ENCODE measurements at places on chromosomes 11 and 22.

- DNase-seq: no peak
Measured at GRCh38 chr22:27668828-27669797, 132.4 kb downstream of the MN1 start.

DNA sequence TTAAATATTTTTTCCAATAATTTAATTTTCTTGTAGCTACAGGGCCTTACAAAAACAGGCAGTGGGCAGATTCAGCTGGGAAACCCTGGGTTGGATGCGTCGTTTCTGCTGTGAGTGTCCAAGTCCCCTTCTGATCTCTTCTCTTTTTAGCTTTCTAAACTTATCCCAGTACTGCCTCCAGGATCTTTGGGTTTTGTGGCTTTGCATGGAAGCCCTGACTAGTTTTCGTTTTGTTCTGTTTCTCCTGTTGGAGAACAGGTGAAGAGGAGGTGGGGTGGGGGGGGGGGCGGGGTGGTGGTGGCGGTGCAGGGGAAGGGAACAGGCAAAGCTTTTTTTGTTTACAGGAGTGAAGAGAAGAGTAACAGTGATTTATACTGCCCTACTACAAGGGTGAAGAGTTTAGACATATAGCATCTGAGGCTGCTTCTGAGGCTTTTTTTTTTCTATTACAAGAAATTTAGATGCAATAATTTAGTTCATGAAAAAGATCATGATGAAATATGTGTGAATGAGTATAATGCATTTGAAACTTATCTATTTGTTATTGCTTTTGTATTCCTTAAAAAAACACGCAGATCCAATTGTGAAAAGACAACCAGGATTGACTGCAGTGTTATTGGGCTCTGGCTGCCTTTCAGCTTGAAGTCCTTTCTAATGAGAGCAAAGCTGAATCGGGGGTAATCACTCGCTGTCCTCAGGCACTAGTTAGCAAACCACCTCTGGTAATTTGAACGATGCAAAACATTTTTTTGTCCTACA lies 142.9 kb downstream of the NCAM1 start:
- DNase-seq: peak; percentile 34

GRCh38 chr22:47092896-47093311 lies 330.5 kb downstream of the TBC1D22A start:
- no peak for DNase-seq

DNA sequence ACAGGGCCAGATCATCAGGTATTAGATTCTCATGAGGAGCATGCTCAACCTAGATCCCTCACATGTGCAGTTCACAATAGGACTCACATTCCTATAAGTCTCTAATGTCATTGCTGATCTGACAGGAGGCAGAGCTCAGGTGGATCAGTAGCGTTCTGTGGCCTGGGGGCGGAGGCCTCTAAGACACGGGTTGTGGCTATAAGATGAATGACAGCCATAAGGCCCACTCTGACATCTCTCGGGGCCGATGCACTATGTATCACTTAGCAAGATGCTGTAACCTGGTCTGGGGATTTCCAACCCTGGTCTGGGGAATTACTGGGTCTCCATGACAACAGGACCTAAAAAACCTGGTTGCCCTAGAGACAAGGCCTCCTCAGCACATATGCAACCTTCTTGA lies 932.7 kb downstream of the TBC1D22A start:
- DNase-seq: no peak

GRCh38 chr11:43493431-43493830 lies 134.7 kb downstream of the TTC17 start:
- DNase-seq: no peak

DNA sequence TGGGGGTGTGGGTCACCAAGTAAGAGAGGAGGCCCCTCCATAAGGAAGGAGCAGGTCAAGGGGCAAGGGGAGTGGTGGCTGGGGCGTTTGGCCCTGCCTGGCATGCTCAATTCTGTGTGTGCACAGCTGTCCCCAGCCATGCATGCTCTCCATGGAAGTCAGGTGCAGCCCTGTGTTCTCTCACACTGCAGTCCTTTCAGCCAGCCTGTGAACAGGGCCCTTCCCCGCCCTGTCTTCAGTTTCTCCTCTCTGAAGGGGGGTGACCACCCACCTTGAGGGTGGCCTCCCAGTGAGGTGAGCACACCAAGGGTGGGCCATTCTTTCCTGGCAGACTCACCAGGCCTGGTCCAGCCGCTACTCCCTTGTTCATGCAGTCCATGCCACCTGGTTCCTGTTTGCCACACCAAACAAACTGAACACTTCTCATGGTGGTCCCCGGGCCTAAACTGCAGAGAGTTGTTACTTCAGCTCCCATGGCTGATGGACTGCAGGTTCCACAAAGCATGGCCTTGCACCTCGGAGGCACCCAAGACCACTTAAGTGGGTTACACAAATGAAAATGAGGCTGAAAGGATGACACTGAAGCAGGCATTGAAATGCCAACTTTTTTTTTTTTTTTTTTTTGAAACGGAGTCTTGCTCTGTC lies 1.7 kb upstream of the CHCHD10 start:
- DNase-seq: no peak

DNA sequence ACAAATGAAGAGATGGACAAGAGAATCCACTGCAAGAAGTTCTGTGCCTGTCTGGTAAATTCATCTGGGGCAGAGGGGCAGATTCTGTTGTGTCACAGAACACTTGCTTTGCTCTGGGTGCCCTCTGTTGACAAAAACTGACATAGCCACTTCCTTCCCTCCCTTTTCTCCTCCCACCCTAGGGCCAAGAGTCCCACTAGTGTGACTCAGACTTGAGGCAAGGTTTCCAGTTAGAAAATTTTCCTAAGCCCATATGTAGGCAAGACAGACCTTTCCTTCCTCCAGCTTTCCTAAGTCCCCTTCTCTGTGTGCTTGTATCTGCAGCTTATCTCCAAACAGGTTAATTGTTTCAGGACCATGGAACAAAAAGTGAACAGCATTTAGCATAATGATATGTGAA lies 106.8 kb downstream of the RBFOX2 start:
- peak; percentile 24 for DNase-seq

DNA sequence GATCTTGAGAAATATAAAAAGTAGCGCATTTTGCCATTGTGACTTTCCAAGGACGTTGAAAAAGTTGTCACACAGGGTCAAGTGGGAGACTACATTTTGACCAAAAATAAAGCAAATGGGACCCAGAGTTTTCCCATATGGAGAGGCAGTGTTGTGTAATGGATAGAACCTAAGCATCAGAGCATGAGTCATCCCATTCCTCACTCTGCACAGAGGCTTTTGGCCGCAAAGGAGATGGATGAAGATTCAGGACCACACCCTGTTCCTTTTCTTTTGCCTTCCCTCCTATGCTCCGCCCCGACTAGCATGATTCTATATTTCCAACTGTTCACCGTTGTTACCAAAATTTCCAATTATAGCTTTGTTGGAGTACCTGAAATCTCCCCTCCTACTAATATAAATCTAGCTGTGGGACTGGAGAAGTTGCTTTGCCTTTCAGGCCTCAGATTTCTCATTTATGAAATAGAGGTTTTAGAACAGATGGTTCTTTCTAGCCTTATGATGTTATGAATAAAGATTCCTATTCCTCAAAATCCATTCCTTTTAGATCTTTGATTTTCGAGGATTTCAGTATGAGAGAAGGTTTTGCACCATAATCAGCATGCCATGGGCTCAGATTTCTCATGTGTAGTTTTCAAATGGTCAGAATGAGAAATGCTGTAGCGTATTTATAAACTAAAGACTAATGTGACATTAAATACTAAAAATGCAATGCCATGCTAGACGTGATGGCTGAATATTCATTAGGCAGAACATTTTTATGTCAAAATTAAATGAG lies 921.9 kb upstream of the TENM4 start:
- no peak for DNase-seq

GRCh38 chr22:43883719-43884415 lies 7.9 kb downstream of the PNPLA5 start:
- DNase-seq: no peak

GRCh38 chr22:22401381-22401780 lies 107.2 kb downstream of the ZNF280B start:
- DNase-seq: no peak

DNA sequence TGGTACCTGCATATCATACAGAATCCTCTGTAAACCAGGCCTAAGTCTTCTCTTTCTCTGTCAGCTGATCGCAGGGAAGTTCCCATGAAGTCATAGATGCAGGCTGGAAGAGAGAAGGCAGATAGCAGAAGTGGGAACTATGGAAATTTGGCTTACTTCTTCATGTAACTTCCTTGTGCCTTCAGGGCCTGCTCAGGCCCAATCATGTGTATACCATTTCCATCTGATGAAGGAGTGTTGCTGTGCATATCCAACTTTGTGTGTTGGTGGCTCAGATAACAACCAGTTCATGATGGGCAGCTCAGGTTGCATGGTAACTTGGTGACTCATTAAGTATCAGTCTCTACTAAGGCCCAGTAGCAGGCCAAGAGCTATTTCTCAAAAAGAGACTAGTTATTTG lies 53.1 kb upstream of the CEP295 start:
- no peak for DNase-seq

GRCh38 chr11:35179466-35180135 lies 40.6 kb downstream of the CD44 start:
- DNase-seq: no peak

DNA sequence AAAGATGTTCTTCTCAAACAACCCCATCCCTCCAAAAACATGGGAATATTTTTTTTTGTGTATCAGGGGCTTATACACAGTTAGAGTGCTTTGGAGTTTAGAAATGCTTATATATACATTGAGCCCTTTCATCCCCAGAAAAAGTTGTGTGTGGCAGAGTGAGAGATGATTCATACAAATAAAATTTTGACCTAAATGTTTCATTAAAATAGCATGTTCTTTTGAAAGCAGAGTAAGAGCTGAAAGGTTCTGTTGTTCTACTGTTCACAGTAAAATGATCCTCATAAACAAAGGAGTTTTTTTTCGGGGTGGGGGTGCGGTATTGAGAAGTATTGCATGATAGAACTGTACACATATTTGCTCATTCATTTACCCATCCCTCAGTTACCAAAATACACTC lies 512.4 kb downstream of the DLG2 start:
- DNase-seq: no peak

DNA sequence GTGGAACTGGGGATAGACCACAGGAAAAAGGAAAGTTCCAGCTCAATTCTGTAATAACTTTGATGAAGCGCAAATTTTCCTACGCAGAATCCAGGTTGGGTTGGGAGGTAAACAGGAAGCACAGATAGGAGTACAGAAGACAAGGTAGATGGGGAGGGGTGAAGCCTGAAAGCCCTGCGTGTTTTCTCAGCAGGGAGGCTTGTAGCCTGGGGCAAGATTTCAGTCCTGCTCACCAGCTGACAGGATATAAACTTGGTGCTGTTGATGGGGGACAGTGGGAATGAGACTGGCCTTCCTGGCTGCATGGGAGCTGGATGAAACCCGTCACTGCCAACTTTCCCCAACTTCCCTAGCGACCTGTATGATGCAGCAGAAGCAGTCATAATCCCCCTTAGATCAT lies 114.9 kb downstream of the ARHGAP32 start:
- DNase-seq: peak; percentile 76

DNA sequence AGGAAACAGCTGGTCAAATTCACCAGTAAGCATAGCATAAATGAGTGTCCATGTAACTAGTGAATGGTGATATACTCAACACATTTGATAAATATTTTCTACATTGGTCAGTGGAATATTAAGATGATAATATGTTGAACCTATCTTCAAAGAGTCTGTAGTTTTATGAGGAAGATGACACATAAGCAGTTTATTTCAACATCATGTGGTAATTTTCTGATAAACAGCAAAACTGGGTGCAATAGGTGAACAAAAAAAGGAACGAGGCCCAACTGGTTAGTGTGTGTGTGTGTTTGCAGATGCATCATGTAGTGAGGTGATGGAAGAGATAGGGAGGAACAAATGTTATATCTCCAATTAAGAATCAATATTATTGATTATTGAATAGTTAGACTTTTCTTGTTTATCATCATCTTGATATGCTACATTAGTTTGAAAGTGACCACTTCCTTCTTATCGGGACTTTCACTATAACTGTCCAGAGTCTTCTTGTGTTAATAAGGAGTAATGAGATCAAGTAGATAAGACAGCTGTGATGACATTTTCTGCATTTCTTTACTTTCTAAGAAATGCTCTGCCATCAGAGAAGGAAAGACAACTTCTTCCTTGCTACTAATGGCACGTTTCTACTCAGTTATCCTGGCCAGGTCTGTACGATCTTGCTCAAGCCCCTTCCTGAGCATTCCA lies 270.7 kb downstream of the ETS1 start:
- DNase-seq: no peak

- DNase-seq: no peak
Measured at GRCh38 chr11:107827041-107827440, 31.5 kb downstream of the SLC35F2 start.

- DNase-seq: no peak
Measured at GRCh38 chr22:27596133-27596870, 205.3 kb downstream of the MN1 start.

- DNase-seq: no peak
Measured at GRCh38 chr11:131985846-131986301, 615.5 kb downstream of the NTM start.

- no peak for DNase-seq
Measured at GRCh38 chr11:114081641-114082414, 22.3 kb downstream of the ZBTB16 start.

GRCh38 chr11:71198141-71198822 lies 54.1 kb downstream of the SHANK2 start:
- no peak for DNase-seq

DNA sequence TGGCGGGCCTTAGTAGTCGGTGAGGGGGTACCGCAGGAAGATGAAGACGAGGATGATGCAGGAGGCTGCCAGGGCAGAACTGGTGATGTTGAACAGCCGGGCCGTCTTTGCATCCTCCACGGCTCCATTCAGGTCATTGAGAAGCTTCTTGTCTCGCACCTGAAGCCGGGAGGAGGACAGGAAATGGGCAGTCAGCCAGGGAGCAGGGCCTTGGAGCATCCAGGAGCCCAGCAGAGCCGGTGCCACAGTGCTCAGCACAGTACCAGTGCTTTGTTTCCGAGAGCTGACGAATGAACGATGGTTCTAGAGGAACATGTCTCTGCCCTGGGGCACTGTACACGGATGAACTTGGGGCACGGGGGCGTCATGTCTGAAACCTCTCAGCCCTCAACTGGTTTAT lies 15.1 kb downstream of the IFITM10 start:
- DNase-seq: no peak

DNA sequence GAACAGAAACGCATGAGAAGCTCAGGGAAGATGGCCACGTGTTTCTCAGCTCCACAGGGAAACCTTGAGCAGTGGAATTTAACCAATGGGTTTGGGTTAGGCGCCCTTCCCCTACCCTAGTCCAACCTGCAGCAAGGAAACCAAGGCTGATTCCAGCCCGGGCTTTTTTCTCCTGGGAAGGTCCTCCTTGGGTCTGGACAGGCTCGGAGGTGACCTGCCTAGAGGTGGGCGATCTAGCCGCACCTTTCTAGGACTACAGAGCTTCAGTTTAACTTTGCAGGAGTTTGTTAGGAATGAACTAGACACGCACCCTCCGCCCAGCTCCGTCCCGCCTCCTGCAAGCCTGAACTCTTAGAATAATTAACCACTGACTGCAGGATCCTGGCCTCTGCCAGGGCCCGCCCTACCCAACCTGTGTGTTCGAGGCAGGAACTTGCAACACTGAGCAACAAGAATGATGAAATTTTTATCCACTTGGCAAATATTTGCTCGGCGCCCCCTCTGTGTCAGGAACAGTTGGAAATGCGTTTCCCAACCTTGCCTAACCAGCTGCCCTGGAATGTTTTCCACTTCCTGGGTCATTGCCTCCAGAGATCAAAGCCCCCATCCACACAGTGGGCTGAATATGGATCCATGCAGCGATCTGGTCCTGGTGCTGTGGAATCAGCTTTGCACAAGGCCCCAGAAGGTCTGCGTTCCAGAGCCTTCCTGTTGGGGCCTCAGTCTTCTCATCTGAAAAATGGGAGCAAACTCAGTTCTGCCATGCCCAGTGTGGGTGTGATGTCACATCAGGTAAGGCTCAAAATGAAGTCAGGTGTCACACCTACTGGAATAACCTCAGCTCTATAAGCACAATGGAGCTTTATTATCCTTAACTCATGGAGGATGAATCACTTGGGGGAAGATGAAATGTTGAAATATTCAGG lies 13.3 kb downstream of the MPST start:
- no peak for DNase-seq
